Astrocyte of the cerebellum (primary cell): ENCODE measurements at places on chromosomes 2 and 18.

DNA sequence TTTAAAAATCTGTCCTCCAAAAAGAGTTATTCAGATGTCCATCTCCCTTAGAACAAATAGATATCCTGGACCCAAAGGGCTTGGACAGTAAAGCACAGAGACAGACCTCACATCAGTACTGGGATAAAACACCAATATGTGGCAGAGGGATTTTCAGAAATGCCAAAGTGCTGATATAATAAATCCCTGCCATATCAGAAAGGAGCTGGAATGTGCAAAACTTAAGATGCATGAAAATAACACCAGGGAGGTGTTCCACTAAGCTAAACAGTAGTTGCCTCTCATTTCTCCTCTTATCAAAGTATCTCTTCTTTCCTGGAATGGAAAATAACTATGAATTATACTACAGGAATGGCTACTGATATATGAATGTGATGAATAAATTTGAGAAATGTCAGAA lies 13.2 kb downstream of the USP40 start:
- no peak for DNase-seq

GRCh38 chr18:76679945-76680344 lies 142.4 kb upstream of the ZNF236 start:
- DNase-seq: no peak

GRCh38 chr18:64233851-64234250 lies 85.0 kb upstream of the LINC00305 start:
- no peak for DNase-seq

DNA sequence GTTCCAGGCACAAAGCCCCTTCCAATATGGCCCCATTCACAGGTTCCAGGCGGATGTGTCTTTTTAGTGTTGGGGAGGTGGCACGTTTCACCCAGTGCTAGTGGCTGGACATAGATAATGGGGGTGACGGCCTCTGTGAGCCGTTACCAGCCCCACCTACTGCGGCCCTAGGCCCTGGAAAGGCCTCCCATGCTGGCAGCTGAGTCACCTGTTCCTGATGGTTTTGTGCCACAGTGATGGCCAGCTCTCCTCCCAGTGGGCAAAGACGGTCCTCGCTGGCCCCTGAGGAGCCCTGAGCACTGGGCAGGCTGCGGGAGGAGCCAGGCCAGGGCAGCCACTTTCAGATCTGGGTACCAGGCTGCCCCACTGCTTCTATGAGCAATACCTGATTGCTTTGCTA lies 40.0 kb upstream of the GPC1 start:
- DNase-seq: no peak

DNA sequence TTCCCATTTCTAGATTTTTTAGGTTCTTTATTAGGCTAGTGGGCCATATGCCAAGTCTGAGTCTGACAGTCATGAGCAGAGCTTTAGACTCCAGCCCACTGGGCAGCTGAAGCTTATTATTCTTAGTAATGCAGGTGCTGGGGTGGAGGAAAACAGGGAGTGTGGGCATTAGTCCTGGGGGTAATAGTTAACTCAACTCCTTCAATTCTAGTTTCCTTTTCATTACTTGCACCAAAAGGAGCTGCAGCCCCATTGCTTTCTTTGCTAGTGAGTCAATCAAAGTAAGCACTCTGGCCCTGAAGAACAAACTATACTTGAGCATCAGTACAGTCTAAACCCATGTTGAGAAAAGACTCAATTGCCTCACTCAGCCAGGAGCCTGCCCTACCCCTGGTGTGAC lies 35.5 kb downstream of the ICOS start:
- no peak for DNase-seq

GRCh38 chr2:105571445-105571987 lies 172.7 kb upstream of the FHL2 start:
- no peak for DNase-seq

DNA sequence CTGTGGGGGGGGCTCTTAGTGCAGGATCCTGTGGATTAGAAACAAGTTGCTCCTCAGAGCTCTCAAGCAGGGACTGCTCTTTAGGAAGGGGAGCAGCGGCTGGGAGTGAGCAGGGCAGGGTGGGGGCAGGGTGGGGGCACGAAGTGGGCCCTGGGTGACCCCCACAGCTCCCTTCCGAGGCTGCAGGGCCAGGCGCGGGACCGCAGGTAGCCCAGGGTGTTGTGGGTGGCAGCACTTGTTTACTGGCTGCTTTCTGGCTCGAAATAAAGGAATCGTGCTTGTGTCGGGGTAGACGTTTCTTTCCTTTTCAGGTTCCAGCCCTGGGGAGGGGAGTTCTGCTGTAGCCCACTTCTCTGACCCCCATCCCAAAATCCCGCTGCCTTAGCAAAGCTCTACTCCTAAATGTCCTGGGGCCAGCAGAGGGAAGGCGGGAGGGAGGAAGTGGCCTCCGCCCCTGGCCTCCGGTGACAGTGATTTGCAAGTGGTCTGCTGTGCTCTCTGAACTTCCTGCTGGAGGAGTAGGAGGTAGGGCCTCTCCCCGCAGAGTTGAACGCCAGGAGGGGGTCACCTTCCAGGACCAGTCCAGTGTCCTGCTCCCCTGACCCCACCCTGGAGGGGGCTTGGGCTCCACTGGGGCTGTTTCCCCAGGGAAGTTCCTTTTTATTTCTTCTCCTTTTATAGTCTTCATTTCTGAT lies 8.3 kb downstream of the NEU4 start:
- DNase-seq: no peak

GRCh38 chr2:207725873-207726578 lies 14.6 kb downstream of the CCNYL1 start:
- DNase-seq: no peak

DNA sequence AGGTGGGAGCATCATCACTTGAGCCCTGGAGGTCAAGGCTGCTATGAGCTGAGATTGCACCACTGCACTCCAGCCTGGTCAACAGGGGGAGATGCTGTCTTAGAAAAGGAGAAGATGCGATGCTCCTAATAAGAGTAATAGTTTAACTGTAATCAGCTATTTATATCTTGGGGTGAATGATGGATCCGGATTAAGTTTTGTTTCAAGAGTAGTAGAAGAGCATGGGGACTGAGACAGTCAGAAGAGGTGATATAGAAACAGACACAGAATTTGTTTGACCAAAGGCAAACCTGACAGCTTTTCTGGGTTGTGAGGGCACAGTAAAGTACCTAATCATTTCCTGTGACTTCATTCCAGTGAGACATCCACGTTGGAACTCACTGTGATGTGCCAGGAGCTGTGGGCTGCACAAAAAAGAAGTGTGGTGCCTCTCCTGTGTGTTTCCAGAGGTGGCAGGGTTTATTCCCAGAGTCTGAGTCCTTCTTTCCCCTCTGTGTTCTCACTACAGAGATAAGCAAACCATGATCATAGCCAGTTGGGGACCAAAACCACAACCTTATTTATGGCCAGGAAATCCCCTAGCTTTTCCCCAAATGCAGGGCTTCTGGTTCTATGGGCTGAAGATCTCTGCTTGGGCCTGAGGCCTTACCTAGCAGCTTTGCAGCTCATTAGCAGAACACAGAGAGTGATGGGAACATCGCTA lies 113.7 kb downstream of the XRCC5 start:
- no peak for DNase-seq

- no peak for DNase-seq
These were observed 151.9 kb downstream of the FMNL2 start for GRCh38 chr2:152486737-152487400.

DNA sequence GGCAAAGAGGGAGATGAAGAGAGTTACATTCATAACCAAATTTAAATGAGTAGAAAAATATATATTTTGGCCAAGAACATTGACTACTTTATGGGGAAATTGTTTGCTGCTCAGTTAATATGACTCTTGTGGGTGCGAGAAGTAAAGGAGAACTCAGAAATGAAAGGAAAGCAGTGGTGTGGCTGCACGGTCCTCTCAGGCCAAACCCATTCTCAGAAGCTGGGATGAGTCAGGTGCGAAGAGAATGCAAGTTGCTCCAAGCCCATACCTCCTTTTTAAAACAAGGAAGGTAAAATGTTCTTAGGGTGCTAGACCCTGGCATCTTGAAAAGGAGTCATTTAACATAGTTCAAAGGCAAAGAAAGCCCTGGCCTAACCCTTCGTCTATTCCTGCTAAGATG lies 258.6 kb downstream of the RAD51AP2 start:
- no peak for DNase-seq

DNA sequence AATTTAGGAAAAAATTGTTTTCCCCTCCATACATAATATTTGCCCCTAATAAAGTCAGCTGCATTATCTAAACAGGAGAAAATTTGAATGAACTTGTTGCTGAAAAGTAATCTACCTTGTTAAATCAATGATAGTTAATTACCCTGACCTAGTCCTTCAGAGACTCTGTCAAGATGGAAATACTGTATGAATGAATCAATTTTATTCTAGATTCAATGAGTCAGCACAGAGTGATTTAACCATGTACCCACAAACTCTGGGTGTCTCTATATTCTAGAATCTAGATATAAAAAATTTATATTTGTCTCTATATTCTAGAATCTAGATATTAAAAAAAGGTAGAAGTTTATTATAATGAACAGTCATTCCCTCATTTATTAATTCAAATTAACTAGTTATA lies 36.2 kb downstream of the NDUFAF7 start:
- DNase-seq: no peak

- no peak for DNase-seq
These were observed 43.1 kb upstream of the TGFA start for GRCh38 chr2:70596739-70597138.

GRCh38 chr2:112149866-112150435 lies 11.8 kb downstream of the FBLN7 start:
- DNase-seq: no peak

DNA sequence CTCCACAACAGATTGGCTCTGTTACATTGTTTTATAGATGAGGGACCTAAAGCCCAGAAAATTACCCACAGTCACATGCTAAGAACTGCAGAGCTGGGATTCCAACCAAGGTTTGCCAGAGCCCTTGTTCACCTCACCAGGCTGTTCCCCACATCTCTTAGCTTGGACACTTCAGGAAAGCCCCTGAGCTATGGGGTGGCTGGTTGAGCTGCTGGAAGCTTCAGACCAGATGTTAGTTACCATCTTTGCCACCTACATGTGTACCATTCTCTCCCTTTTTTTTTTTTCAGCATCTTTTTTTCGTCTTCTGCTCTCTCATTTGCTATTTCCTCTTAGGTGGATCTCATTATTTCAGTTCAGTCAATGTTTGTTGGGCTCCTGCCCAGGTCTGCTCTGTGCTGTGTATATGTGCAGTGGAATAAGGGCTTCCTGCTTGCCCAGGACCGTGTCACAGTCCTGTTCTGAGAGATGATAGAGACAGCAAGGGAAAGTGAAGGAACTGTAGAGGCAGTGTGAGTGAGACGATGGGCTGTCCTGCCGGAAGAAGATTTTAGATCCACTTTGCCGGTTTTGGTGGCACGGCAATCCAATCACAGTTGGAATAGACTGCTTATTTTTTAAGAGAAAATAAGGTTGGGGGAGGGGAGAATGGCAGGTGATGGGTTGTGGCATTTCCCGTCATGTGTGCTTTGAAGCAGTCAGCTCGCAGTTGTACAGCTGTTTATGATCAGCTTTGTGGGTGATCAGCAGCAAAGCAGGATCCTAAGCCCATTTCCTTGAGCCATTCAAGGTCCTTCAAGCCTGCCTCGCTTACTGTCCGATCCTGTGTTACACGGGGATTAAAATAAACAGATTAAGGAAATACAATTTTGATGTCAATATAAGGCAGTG lies 152.6 kb downstream of the RTN4 start:
- DNase-seq: no peak

- DNase-seq: no peak
These were observed 65.8 kb downstream of the DCDC2C start for GRCh38 chr2:3768960-3769765.

GRCh38 chr2:62854600-62855514 lies 149.3 kb downstream of the EHBP1 start:
- no peak for DNase-seq

DNA sequence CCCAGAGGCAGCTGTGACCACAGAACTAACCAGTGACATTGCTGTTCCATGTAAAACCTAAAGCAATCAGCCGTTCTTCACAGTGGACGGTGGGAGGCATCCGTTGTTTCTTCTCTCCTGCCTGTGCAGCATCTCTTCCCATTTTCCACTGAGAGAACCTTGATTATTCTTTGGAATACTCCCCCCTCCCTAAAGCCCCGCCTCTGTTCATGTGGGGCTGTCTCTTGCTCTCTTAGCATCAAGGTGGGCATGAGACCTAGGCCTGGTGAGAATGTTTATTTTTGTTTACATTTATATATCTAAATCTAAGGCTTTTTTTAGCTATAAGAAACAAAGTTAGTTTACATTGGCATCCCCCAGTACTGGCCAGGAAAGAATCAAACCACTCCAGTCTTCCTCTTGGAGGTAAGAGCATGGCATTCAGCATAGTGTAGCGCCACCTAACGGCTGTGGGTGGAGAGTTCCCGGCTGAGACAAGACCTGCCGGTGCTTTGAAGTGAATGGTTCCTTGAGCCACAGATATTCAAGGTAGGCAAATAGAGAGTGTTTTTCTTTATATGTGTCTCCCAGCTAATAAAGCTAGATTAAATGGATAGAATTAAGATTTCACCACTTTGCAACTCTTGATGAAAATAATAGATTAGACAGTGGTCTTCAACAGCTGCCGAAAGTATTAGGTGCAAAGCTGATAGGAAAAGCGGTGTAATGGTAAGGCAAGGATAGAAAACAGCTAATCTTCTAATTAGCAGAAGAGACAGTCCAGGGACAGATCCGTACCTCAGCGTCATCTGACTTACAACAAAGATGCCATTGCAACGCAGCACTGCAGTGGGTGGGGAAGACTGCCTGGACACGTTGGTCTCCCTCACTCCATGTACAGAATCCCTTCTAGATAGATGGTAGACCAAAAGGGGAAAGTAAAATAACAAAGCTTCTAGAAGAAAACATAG lies 219.6 kb upstream of the RAB12 start:
- DNase-seq: peak; percentile 74

- DNase-seq: no peak
These were observed 109.9 kb upstream of the OTOS start for GRCh38 chr2:240250150-240250984.

- no peak for DNase-seq
These were observed 126.3 kb downstream of the NRP2 start for GRCh38 chr2:205808486-205809121.

DNA sequence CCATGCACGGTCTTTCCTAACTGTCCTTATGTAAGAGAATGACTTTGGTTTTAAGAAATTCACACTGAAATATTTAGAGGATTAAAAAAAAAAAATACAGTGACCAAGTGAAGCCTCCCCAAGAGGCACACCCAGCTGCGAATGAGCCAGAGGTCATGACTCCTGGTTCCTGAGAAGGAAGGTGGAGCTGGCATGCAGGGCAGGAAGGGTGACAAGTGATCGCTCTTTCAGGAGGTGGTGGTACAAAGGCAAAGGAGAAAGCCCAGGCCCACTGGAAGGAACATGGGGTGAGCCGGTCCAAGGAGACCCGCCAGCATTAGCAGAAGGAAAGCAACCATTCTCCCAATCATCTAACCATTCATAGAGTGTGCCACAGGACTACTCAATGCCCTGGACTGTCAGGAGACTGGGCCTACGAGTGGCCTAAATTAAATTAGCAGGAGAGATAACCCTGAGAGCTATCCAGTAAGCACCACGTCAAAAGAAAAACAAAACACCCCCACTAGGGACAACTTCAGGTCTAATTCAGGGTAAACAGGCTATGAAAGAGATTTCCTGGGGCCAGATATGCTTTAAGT lies 7.8 kb downstream of the INO80C start:
- no peak for DNase-seq
